ENCODE measurements at places on chromosomes 12 and 14.

DNA sequence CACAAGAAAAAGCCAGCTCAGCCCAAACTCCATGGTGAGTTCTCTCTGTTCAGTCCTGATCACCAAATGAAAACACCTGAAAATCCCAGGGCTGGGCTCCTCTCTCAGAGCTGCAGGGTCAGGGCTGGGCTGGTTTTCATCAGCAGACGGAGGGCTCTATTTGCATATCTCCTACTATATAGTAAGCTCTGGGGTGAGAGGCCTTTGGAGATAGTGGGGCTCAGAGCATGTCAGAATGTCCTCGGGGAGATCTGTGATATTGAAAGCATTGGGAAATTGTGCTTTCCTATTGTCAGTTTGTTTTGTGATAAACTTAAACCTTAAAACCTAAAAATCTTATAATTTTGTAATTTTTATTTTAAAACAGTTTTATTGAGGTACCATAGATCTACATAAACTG is 742.6 kb downstream of the TMEM121 start:
- DNase-seq: no peak

DNA sequence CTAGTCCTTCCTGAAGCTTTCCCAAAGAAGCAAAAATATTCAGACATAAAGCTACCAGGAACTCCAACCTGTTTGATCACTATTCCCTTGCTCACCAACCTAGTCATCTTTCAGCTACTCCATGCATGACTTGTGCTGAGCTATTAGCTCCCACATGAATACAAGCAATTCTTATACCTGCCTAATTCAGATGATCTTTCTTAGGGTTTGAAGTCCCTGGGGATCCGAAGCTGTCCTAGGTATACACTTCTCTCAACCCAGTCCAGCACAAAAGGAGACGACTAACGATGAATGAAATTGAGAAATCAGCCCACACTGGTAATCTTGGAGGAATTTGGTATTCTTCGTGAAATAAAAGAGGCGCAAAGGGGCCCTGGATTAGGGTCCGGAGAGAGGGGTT is 631 bp upstream of the PTGR2 start:
- DNase-seq: no peak

DNA sequence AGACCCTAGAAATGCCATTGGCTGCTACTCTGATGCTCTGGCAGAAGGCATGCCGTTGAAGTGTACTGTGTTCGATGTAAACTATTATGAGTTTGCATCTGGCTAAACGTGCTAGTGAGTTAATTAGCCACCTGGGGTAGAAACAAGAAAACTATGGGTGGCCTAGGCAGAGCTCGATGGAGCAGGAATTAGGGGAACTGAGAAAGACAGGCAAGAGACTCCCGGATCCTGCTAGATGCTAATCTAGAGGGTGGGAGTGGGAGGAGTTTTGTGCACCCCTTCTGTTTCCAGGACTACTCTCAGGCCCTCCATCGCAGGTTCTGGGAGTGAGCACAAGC is 32.0 kb downstream of the TMEM63C start:
- DNase-seq: no peak

DNA sequence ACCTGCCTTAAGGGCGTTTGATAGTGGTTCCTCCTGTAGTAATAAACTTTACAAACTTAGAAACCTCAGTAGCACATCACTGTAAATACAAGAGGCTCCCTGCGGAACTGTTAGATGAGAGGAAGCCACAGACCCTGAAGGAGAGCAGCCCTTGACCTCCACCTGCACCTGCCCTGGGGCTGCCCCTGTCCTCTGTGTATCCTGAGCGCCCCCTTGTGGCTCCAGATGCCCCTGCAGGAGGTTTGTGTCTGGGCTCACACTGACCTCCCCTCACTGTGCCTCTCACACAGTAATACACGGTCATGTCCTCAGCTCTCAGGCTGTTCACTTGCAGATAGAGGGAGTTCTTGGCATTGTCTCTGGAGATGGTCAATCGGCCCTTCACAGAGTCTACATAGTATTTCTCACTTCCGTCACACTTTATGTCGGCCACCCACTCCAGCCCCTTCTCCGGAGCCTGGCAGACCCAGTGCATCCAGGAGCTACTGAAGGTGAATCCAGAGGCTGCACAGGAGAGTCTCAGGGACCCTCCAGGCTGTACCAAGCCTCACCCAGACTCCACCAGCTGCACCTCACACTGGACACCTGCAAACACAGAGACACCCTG is 1059.8 kb downstream of the TMEM121 start:
- no peak for DNase-seq

GRCh38 chr14:68649476-68650189 is 143.2 kb downstream of the ZFP36L1 start:
- DNase-seq: peak; percentile 39

DNA sequence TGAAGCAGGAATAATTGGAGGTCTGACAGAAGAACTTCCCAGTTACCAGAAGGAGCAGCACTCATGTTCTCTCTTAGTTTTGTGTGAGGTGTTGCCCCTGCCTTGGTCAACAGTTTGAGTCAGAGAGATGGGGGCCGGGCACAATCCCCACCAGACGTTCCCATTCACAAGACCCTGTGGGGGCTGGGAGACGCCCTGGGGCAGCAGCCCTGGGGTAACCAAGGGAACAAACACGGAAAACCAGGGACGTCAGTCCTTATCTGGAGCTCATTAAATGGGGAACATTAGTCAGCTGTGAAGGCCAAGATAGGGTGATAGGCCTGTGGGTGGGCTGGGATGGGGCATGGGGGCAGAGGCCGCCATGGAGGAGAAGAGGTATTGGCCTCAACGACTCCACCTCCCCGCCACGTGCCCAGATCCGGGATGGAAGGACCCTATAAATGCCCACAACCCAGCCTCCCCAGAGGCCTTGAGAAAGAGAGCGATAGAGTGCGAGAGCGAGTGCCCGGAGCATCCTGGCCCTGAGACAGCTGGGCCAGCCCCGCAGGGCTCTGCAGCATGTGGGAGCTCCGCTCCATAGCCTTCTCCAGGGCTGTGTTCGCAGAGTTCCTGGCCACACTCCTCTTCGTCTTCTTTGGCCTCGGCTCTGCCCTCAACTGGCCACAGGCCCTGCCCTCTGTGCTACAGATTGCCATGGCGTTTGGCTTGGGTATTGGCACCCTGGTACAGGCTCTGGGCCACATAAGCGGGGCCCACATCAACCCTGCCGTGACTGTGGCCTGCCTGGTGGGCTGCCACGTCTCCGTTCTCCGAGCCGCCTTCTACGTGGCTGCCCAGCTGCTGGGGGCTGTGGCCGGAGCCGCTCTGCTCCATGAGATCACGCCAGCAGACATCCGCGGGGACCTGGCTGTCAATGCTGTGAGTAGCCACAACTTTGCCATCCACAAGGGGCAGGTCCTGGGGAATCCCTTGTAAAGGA is at the start of gene AQP2:
Gene AQP2, plus strand, starts transcription at position 465 of the 979 bp plus-strand sequence. Its CDS starts 94 bp downstream, at position 559.
- no peak for DNase-seq

DNA sequence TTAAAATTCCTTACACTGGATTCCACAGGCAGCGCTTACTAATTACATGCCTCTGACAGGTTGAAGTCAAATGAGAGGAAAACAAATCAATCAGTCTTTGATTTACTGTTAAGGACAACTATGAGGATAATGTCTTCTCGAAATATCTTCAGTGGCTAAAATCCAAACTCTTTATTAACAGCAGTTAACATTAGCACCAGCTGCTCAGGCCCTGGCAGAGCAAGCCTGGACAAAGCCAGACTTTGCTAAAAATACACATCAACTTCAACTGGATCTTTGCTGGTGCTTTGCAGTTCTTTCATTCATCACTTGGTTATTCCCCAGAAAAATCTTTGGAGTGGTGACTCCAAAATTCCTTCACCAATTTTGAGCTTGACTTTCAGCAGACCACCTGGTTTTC is 98.7 kb downstream of the HECTD4 start:
- no peak for DNase-seq

DNA sequence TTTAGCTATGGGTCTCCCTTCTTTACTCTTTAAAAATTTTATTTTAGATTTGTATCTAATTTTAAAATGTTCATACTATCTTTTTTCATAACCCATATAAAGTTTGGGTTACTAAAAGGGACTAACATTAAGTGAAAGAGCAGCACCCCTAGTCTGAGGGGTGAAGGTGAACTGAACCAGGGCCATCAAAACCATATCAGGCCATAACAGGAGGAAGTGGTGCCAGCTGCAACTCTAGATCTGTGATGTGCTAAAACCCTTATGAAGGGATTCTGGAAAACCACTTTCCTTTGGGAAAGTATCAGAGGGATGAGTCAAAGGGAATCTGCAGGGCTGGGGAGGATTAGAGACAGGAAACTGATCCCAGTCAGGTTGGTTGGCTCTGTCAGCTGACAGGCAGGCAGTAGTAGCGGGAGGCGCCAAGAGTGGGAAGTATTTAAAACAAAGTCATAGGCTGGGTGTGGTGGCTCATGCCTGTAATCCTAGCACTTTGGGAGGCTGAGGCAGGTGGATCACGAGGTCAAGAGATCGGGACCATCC is 162.5 kb downstream of the PPM1H start:
- DNase-seq: no peak

DNA sequence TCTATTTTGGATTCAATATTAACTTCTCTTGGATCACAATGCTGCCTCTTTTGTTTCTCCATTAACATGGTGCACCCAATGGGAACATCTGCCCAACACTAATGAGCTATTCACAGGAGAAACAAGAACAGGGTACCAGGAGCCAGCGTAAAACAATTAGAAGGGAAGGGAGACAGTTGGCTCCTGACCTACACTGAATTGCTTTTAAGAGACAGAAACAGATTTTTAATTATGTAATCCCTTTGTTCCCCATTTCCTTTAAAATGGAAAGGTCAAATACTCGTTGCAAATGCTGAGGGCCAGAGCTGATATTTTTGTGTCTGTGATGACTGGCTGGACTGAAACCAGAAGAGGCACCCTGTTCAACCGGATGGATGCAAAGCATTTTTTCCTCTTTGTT is 108.3 kb downstream of the SEC23A start:
- no peak for DNase-seq

- DNase-seq: peak; percentile 84
Observed at GRCh38 chr14:70045844-70046535, 142.8 kb downstream of the SLC8A3 start.

GRCh38 chr12:112061137-112061536 is 47.4 kb downstream of the NAA25 start:
- DNase-seq: no peak

DNA sequence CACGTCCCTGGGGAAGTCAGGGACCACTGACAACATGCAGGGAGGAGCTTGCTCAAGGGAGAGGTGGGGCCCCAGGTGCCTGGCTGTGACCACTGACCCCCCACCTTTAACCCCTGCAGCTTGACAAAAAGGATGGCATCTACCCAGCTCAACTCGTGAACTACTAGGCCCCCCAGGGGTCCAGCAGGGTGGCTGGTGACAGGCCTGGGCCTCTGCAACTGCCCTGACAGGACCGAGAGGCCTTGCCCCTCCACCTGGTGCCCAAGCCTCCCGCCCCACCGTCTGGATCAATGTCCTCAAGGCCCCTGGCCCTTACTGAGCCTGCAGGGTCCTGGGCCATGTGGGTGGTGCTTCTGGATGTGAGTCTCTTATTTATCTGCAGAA is 26.3 kb downstream of the HIP1R start:
- peak; percentile 55 for DNase-seq

DNA sequence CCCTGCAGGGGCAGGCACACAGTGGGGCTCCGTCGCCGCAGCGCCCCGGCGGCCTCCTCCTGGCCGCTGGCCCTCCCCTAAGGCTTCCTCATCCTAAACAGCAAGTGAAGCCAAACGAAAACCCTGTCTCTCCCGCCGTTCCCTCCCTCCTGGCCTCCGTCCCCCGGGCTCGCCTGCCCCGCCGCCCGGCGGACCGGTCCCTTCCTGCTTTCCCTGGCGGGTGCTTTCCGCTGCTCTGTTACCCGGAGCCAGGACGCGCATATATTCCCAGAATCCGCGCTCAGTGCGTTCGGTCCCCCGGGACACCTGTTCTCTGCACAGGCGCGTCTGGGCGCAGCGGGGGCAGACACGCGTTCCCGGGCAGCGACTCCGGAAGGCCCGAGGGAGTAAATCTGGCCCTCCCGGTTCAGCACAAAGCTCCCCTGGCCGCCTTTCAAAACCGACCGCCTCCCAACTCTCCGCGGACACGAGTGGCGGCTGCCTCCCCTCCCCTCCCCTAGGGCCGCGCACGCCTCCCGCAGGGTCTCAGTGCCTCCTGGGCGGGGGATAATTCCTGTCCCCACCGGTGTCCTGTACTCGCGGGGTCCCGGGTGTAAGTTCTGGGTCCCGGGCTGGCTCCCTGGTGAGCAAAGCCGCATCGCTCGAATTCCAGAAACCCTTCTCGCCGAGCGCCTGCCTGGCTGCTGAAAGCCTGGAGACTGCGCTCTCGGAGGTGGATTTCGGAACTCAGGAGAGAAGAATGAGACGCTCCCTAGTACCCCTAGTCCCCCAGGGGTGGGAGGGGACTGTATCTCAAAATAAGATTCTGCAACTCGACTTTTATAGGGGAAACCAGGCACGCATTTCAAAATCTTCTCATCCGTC is 21.4 kb upstream of the CEP170B start:
- DNase-seq: no peak

- no peak for DNase-seq
Observed at GRCh38 chr12:70332236-70332635, 33.9 kb upstream of the KCNMB4 start.

- no peak for DNase-seq
Observed at GRCh38 chr12:83153177-83153576, 466.5 kb downstream of the TMTC2 start.

- no peak for DNase-seq
Observed at GRCh38 chr12:3365463-3366411, 125.3 kb upstream of the PRMT8 start.

GRCh38 chr14:53044486-53044885 is 93.6 kb upstream of the FERMT2 start:
- no peak for DNase-seq

DNA sequence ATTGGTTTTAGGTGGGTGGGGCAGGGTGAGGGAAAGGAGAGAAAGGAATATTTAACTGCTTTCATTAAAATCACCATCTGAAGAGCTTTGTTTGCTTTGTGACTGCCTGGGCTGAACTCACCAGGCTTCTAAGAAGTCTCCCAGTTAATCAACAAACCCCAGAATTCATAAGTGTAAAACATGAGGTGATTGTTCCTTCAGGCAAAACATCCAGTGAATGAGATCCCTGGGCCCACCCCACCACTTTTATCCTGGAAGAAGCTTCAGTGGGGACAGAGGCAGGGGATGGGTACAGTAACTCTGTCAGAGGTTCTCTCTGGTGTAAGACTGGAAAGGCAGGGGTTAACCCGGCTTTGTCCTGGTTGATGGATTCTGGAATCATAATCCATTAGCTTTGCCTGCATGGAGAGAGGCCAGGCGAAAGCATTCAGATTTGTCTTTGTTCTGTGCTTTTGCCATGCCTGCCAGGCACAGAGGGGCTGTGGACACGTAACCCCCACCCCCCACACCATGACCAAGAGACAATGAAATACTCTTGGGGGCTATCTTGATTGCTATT is 16.7 kb downstream of the PDE1B start:
- no peak for DNase-seq

DNA sequence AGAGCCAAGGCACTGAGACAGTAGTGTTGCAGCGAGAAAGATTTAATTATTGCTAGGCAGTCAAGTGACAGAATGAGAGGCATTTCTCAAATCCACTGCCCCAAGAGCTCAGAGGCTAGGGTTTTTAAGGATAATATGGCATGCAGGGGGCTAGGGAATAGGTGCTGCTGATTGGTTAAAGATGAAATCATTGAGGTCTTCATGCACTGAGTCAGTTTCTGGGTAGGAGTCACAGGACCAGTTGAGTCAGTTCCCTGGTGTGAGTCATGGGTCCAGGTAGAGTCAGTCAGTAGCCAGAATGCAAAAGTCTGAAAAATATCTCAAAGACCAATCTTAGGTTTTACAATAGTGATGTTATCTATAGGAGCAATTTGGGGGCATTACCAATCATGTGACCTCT is 323.8 kb downstream of the RGS6 start:
- DNase-seq: no peak

GRCh38 chr12:52990206-52990605 is 16.1 kb upstream of the EIF4B start:
- peak; percentile 4 for DNase-seq

All from right lobe of liver (tissue), 6 donors.